ENCODE measurements at places on chromosomes 7 and 10.
A peak's percentile ranks its signal among the peaks of the same experiment; 100 is the strongest.

DNA sequence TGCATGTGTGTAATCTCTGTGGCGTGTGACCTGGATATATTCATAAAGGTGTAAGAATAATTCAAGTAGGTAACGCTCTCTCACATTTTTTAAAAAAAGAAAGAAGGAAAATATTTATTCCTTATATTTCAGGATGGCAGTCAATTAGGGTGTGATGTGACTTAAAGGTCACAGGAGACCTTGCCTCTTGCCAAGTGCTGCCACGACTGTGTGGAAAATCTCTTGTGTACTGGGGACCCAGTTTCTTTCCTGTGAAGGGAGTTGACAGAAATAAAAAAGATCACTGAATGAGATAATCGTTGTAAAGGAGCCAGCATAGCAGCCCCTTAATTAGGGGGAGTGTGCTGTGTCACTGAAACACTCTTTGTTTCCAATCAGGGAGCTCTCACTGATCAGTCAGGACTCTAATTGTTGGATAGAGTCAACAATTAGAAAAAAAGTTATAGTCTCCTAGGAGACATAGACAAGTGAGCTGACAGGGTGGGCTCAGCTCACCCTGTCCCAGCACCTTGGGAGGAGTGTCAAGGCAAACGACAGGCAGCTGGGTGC lies 31.1 kb downstream of the PTPRE start:
- no peak for DNase-seq

- no peak for DNase-seq
These were observed 7.1 kb downstream of the JAZF1 start for GRCh38 chr7:28173531-28173930.

GRCh38 chr10:132336064-132336746 lies 4.2 kb downstream of the LRRC27 start:
- DNase-seq = no peak

DNA sequence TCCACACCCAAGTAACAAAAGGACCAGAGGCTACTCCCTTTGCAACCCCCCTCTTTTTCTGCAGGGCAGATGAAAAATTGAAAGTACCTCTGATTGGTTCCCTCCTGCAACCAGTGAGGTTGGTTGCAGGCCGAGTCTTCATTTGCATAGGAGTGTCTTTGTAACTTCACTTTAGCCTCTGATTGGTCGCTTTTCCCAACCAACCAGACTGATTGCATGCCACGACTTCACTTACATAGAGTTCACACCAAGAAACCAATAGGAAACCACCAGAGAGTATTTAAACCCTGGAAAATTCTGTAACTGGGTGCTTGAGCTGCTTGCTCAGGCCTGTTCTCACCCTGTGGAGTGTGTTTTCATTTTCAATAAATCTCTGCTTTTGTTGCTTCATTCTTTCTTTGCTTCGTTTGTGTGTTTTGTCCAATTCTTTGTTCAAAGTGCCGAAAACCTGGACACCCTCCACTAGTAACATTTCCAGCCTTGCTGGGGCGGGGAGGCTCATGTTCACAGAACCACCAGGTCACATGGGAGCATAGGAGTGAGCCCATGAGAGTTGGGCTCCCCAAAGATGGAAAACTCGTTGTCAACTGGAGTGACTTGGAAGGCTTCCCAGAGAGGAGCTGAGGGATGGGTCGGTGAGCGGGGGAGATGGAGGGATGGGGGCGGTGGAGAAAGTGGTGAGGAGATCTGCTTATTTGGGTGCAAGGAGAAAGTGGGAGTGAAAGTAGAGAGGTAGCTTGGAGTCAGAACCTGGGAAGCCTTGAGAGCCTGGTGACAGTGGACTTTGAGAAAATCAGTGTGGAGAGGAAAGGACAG lies 223.6 kb downstream of the GFRA1 start:
- DNase-seq = no peak

DNA sequence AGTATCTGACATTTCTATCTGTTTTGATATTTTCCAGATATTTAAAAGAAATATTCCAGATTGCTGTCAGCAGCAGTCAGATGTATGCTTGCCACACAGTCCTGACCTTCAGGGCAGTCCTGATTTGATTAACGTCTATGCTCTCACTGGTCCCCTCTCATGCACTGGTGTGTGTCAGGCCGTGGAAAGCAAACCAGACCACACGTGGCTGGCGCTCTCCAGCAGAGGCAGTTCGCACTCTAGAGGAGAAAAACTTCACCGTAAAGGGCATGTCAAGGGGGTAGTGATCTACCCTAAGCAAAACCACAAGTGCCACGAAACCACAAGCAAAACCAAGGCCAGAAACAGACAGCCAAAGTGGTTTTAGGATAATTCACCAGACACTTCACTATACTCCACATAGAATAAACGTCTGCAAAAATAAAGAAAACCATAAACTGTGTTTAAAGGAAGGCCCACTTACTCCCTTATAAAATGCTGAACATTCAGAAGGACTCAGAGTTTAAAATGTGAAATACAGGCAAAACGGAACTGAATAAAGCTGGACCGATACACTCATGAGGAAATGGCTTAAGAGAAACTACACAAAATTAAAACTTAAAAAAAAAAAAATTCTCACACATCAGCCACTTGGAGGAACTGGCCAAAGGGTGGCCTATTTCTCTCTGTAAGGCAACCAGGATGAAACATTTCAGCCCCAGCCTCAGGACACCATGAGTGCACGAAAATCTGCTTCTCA lies 26.4 kb downstream of the PARP12 start:
- no peak for DNase-seq

DNA sequence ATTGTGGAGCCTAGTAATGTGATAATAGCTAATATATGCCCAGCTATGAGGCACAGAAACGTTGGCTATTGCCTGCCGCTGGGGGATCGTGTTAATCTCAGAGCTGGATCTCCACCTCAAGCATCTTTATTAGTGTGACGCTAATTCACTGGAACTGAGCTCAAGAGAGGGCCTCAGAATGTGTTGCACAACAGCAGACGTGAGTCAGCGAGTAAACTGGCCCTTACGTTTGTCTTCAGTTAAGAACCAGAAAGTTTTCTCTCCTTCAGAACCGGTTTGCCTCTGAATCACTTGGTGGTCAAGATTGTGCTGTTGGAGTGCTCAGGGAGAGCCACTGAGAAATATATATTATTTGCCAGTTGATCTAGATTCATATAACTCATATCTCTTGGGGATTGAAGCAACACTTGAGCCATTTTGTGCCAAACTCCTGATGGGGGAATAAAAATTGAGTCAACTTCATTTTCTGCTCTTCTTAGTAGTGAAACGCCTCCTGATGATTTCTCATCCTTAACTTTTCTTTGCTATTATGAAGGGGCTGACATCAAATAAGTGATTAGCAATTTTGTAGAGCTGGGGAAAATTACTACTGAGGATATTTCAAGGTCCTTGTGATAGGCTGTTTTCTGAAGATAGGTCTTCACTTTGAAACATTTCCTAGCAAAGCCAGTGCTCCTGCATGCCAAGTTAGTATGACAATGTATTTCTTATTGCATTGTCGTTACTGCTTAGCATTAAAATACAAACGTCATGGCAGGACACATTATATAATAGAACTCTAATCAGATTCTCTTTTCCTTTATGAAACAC lies 22.3 kb downstream of the BZW2 start:
- DNase-seq = peak; percentile 30

GRCh38 chr10:85012305-85012704 lies 683.9 kb downstream of the CCSER2 start:
- DNase-seq = no peak

- no peak for DNase-seq
These were observed 23.6 kb downstream of the CEP41 start for GRCh38 chr7:130417213-130417612.

- DNase-seq = no peak
These were observed 220.3 kb downstream of the HGF start for GRCh38 chr7:81549484-81550016.

DNA sequence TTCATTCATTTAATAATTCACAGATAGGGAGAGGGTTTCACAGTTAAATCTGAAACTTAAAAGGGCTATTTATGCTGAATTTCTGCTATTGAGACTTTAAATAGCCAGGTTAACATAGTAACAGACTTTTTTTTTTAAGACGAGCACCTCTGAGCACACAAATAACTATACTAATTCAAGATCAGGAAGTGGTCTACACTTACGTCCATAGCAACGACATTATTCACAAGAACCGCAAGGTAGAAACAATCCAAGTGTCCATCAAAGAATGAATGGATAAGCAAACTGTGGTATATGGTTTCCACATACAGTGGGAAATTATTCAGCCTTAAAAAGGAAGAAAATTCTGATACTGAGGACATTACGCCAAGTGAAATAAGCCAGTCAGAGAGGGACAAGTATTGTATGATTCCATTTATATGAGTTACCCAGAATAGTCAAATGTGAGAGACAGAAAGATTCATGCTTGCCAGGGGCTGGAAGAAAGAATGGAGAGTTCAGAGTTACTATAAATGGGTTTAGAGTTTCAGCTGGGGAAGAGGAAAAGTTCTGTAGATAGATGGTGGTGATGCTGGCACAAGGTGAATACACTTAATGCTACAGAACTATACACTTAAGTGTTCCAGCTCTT lies 140.3 kb upstream of the LAMB4 start:
- no peak for DNase-seq

DNA sequence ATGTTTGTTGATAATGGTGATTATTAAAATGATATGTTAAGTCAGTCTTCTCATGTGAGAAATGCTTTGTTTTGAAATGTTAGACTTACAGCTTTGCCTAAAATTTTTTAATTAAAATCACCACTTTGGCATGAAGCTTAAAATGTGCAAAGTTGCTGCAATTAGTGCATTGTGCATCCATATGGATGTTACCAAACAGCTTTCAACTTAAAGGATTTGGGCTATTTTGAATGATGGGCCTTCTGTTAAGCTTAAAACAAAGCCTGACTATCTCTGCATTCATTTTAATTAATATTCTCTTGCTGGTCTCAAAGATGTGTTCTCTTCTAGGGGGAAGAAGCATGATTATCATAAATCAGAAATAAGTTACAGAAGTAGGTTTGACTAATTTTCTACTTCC lies 64.6 kb upstream of the FZD1 start:
- no peak for DNase-seq

- no peak for DNase-seq
These were observed 41.5 kb downstream of the PYROXD2 start for GRCh38 chr10:98373260-98374040.

GRCh38 chr10:126126023-126126422 lies 229.7 kb downstream of the FANK1 start:
- DNase-seq = no peak

DNA sequence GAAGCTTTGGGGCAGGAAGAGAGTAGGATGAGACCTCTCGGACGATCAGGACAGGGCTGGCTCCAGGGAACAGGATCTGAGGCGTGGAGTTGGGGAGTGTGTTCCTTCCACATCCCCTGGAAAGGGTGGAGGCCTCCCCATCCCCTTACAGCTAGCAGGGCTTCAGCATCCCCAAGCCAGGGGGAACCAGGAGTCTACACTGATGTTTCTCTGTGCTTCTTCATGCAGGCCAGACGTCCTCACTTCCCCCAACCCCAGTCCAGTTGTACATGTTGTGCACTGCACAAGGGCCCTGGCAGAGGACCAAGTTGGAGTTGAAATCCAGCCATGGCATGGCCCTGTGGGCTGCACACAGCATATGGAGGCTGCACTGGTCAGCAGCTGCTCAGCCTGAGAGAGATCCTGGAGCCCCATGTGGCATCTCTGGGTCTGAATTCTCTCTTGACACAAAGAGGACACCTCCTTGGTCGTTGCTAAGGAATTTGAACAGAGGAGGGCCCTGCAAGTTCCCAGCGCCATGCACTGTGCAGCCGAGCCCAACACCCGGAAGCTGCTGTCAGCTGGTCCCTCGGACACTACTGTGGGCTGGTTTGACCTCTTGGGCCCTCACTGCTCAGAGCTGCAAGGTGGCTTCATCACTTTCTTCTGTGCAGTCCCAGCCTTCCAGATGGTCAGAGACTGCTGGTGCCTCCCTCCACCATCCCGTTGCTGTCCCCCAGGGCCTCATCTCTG lies 181.1 kb downstream of the DNAJB6 start:
- no peak for DNase-seq

- peak; percentile 40 for DNase-seq
These were observed 67.5 kb downstream of the ATXN7L1 start for GRCh38 chr7:105808703-105809590.

DNA sequence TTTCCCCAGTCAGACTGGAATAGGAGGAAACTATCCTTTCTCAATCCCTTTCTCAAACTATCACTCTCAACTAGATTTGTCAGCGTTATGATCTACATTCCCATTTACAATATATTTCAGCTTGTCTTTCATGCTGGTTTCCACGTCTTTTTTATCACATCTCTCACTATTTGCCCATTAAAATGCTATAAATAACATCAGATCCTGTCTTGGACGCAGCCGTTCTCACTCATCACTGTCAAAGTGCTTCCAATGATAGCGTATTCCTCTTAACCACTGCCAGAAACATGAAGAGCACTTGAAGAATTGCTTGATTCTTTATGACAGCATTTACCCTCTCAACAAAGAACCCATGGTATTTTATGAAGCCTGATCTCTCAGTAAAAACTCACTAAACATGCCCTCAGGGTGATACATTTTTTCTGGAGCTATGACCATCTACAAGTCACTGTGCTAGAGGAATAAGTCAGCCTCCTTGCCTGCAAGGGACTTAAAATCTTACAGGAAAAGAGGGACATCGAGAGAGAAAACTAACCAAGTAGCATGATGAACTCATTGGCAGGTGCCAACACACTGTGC lies 205.6 kb upstream of the PFKP start:
- no peak for DNase-seq

GRCh38 chr10:47058032-47058702 lies 146.9 kb downstream of the PTPN20 start:
- no peak for DNase-seq

DNA sequence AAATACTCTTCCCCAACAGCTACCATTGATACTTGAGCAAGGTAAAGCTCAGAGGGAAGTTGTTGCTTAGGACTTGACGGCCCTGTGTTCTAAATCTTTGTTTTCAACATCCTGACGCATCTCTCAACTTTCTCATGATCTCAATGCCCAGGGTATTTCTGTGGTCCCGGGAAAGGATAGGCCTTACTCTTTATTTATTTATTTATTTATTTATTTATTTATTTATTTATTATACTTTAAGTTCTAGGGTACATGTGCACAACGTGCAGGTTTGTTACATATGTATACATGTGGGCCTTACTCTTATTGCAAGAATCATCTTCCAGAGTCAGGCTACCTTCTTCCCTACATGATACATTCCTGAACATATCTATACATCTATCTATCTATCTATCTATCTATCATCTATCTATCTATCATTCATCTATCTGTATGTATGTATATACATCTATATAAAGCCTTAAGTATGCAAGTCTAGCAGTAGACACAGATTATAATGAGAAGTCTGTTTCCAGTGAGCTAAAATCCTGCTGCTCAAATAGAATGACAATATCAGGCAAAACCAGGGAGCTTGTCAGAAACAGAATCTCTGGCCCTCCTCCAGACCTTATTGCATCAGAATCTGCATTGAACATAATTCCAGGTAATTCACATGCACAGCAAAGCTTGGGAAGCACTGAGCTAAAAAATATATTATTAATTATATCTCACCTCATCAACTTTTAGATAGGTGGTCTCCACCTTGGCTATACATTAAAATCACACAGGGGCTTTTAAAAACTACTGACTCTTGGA lies 12.2 kb upstream of the CPA5 start:
- no peak for DNase-seq

GRCh38 chr7:102085218-102085772 lies 201.4 kb upstream of the SH2B2 start:
- no peak for DNase-seq

GRCh38 chr10:89283025-89283935 lies 18.6 kb upstream of the IFIT2 start:
- DNase-seq = peak; percentile 63
